Activated naive CD4-positive, alpha-beta T cell treated with Interleukin-2 at 50 U/mL for 16 hours (primary cell): ENCODE measurements at places on chromosomes 16 and 17.

DNA sequence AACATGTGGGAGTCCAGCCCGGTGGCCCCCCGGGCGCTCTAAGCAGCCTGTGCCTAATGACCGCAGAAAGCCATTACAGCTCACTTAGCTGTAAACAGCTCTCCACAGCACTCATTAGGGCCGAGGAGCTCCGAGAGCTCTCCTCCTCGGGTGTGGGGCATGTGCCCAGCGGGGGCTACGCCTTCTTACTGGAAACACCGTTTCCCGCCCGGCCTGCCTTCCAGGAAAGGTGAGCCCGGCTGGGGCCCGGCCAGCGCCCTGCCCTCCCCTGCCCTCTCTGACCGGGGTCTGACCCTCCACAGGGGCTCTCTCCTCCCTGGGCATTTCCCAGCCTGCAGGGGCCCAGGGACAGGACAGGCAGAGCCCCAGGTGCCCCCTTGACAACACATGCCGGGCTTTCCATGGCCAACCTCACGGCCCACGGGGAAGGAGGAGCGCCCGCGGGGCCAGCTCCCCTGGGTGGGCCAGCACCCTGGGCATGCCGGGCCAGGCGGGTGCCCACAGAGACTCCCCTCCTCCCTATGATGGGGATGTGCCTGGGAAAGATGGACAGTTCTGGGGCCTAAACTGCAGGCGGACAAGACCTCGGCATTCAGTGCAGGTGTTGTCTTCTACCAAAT, 72.6 kb downstream of the SDK2 start:
- DNase-seq, result no peak

- DNase-seq, result no peak
These were observed 9.8 kb downstream of the SARM1 start for GRCh38 chr17:28381141-28381825.

GRCh38 chr17:2223617-2223927, 80.0 kb downstream of the SMG6 start:
- DNase-seq, result no peak

- no peak for DNase-seq
These were observed 30.2 kb downstream of the PLCD3 start for GRCh38 chr17:45101883-45102811.

DNA sequence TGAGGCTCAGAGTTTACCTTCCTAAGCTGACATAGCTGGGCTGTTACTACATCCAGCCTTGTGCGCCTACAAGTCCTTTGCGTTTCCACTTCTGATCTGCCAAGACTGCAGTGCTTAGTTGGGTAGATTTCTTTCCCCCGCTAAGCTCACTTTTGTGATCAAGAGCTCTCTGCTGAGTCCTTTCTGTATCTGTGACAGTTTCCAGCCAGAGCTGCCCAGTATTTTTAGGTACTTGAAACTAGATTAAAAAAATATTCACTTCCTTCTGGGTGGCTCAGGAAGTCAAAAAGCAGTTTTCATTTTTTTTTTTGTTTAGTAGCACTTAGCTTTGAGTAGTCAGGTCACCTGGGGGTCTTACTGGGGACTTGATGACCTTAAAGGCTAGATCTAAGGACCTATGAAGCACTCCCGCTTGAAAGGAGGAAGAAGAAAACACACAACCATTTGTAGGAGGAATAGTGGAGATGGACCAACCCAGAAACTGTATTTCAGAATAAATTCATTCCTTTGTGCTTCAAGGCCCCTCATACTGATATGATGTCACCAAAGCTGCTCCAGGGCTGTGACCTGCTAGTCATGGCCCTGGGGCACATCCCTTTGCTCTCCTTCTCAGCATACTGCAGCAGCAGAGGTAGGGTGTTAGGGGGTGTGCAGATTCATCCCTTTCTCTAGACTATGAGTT, 75.6 kb upstream of the HNF1B start:
- DNase-seq, result no peak

DNA sequence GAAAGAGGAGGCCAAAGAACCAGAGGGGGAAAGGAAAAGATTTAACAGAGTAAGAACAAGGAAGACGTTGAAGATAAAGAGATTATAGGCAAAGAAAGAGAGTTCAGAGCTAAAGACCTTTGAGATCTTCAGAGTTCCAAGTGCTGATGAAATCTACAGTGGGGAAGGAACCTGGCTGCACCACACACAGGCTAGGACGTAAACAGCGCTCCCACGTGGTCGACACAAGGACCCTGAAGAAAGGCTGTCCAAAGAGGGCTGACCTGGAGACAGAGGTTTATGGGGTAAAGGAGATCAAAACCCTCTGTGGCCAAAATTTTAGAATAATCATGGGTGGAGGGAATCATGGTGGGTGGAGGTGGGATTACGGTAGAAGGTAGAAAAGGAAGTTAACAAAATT, 121.6 kb downstream of the PMP22 start:
- DNase-seq, result no peak

GRCh38 chr17:51365090-51365489, 104.7 kb downstream of the UTP18 start:
- no peak for DNase-seq

DNA sequence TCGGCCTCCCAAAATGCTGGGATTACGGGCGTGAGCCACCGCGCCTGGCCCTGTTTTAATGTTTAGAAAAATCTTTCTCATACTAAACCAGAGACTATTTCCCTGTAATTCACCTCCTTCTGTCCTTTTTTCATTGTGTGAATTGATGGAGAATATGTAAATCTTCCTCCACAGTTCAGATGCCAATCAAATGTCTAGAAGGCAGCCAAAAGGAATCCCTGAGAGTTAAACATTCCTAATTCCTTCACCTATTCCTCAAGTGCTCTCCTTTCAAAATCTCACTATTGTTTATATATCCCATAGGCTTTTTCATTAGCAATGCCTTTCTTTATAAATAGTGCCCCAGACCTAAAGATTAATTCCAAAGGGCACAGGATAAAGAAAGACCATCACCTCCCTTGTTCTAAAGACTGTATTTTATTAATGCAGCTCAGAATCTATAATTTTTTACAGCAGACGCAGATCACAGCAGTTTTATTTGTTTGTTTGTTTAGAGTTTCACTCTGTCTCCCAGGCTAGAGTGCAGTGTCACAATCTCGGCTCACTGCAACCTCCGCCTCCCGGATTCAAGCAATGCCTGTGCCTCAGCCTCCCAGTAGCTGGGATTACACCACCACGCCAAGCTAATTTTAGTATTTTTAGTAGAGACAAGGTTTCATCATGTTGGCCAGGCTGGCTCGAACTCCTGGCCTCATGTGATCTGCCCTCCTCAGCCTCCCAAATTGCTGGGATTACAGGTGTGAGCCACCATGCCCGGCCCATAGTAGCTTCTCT, 30.5 kb downstream of the COPZ2 start:
- DNase-seq, result no peak

GRCh38 chr17:19750020-19750572, 2.0 kb upstream of the ALDH3A1 start:
- no peak for DNase-seq

- no peak for DNase-seq
These were observed 21.5 kb downstream of the MBTD1 start for GRCh38 chr17:51238255-51238887.

GRCh38 chr17:30433514-30433913, 43.7 kb upstream of the GOSR1 start:
- DNase-seq, result no peak

- DNase-seq, result peak; percentile 59
These were observed 48.5 kb downstream of the IRF8 start for GRCh38 chr16:85947230-85948137.

DNA sequence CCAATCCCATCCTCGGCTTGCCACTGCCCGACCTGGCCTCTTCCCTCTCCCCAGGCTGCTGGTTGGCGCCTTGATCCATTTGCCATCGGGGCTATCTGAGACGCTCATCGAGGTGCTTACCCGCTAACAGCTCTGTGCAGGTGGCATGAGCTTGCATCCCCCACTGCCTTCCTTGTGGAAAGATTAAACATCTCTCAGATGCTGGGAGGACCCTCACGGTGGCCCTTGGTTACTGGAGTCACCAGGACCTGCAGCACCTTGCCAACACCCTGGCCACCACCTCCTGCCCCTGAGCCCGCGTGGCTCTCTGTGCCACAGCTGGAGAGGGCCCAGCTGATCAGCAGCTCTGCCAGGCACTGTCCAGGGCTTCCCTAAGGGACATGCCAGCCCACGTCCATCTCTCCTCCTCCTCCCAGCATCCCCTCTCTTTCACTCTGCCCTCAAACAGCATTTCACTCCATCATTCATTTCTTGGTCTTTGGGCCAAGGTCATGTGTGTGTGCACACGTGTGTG, 249.6 kb downstream of the RBFOX3 start:
- DNase-seq, result no peak
